Cerebellar cortex (tissue), 1 donor: ENCODE measurements at places on chromosomes 6 and 20.

GRCh38 chr6:119562168-119562567, 212.6 kb upstream of the MAN1A1 start:
- DNase-seq = no peak

- DNase-seq = peak; percentile 90
These were observed 18.3 kb downstream of the HMGN4 start for GRCh38 chr6:26556263-26557070.

DNA sequence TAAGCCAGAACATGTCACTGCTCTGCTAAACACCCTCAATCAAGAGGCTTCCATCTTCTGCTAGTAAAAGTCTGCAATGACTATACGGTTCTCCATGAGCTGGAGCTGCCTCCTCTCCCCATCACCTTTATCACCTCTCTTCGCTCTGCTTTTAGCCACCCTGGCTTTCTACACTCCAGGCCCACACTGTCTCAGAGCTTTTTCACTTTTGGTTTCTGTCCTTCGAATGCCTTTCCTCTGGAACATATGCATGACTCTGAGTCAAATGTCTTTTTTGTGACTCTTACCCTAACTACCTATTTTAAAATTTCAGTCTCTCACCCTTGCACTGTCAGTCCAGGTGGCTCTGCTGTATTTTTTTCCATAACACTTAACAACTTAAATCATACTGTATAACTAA, 525.4 kb upstream of the RNF217 start:
- DNase-seq = no peak

DNA sequence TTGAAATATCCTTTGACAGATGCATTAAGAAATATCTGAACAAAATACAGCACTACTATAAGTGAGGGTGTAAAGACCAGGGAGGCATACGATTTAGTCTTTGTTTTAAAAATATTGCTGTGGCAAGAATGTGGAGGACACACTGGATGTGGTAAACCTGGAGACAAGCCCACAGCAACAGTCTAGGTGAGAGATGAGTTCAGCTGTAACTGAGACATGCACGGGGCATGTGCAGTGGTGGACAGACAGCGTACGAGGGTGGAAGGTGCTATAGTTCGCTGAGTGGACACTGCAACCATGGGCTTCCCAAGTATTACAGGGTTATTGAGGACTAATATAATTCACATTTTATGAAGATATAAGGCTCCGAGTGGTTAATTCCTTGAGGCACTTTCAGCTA, 1.8 kb downstream of the NANP start:
- DNase-seq = no peak

DNA sequence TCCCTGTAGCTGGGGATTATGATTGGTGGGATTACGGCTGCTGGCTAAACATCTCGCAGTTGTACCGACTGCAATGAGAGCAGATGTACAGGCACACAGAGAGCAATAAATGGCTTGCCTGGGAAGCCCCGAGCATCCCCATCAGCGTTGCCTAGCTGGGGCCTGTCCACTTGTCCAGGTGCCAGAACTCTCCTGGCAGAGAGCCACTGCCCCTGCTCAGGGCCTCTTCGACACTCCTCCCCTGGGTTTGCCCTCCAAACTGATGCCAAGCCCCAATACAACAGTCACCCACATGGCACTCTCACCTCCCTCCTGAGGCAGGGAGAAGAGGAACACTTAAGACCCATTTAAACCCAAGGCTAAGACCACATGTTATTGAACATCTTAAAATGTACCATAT, 715.1 kb downstream of the PTPRT start:
- no peak for DNase-seq

GRCh38 chr6:54525731-54526130, 217.5 kb downstream of the TINAG start:
- no peak for DNase-seq

- no peak for DNase-seq
These were observed 33.1 kb downstream of the ZNF451 start for GRCh38 chr6:57123111-57123510.

DNA sequence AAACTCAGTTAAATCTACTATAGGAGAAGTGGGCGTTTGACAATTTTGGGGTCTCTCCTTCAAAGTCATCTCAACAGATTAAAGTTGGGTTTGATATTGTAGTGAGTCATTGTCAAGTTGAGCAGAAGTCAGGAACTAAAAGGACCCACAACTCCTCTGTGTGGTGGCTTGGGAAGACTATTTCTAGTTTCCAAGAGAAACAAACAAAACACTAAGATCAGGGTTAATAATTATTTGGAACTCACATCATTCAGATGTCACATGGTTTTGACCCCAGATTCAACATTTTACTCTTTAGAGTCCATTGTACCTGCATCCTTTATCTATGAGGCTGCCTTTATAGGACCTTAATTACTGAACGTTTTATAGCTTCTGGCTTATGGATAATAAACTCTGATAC, 45.3 kb upstream of the TINAG start:
- no peak for DNase-seq

DNA sequence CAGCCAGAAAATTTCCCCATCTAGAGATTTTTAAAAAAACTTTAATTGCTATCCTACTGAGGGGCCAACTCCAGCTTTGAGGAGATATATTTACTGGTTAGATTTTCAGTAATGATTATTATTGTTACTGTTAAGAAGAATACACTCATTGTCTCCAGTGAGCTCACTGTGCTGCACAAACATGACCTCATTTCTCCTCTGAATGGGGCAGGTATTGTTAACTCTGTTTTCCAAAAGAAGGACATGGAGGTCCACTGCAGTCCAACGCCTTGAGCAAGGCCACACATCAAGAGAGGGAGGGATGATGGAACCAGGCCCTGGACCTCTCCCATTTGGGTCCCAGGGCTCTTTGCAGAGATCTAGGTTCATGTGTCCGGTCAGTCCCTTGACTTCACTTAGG, 13.9 kb upstream of the SCUBE3 start:
- no peak for DNase-seq

GRCh38 chr6:124119596-124119995, 315.9 kb downstream of the NKAIN2 start:
- peak; percentile 78 for DNase-seq

DNA sequence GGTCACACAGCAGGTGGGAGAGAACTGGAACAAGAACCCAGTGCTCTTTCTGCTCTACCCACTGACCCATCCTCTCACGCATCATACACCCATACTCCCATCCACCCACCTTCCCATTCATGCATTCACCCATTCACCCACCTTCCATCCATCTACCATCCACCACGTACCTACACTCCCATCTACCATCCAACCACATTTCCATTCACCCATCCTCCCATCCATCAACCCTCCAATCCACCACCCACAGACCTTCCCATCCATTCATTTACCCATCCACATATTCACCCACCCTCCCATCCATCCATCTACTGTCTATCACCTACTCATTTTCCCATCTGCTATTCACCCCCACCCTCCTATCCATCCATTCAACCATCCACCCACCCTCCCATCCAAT, 17.2 kb upstream of the RSPO4 start:
- no peak for DNase-seq

GRCh38 chr6:104527761-104528415, 331.8 kb downstream of the HACE1 start:
- DNase-seq = peak; percentile 94

GRCh38 chr6:26604026-26604425, 7.3 kb downstream of the ABT1 start:
- DNase-seq = no peak

- DNase-seq = no peak
These were observed 128.5 kb downstream of the ALDH8A1 start for GRCh38 chr6:134821397-134821796.
